ENCODE measurements at places on chromosomes 12 and 14.

DNA sequence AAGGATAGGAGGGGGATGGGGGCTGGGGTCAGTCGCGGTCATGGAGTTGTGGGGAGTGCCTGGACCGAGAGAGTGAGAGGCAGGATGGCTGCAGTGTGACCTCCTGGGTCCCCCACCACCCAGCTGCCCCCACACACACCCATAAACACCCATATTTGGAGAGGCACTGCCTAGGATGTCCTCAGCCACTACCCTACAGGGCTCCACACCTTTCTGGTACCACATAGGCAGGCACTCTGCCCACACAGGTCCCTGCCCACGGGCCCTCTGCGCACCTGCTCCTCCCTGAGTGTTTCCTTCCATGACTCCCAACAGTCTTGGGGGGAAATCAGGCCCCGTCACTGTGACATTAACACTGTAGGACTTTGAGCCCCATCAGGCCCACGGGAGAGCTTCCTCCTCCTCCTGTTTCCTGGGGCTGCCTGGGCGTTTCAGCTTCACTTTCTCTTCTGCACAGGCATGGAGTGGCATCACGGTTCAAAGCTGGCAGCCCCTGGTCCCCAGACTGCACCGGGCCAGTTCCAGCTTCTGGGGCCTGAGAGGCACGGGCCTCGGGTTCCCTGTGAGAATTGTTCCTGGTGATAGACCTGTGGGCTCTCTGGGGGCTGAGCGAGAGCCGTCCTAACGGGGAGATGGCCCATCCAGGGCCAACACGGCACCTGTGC is 207.0 kb upstream of the C14orf180 start:
- DNase-seq = no peak

DNA sequence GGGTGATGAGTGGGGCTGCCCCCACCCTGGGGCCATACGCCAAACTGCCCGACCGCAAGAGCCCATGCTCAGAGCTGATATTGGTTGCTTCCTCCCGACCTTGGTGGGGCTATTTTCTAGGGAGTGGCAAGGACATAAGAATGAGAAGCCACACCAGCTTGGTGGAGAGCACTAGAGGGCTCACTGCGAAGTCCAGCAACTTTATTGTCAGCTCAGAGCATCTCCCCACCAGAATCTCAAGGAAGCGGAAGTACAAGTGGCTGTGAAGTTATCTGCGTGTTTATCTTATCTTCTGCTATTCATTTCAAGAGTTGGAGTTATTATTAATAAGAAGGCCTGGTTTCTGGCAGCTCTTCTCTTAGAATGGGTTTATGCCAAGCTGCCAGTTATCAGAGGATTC is 4.9 kb upstream of the PLXNC1 start:
- DNase-seq = no peak

GRCh38 chr14:100297320-100298300 is 8.6 kb downstream of the SLC25A29 start:
- no peak for DNase-seq

DNA sequence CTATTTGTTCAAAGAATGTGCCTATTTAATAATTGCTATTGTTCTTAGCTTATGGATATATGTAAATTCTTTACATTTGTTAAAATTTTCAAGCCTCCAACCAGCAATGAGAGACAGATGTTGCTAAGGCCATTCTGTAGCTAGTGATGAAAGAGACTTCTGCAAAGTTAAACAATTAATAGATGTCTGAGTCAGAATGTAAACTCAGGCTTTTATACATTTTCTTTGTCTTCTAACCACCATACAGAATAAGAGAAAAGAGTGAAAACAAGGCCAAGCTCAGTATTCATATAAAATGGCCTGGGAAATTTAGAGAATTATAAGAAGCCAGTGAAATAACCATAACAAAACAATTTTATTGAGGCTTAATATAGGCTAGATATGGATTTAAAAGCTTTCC is 1102.3 kb upstream of the SEL1L start:
- no peak for DNase-seq

GRCh38 chr12:20044351-20044750 is 324.0 kb upstream of the PDE3A start:
- DNase-seq = no peak

- DNase-seq = no peak
Measured at GRCh38 chr12:13156277-13156676, 40.2 kb upstream of the EMP1 start.

- peak; percentile 74 for DNase-seq
Measured at GRCh38 chr14:96362071-96362964, 823 bp downstream of the ATG2B start.

DNA sequence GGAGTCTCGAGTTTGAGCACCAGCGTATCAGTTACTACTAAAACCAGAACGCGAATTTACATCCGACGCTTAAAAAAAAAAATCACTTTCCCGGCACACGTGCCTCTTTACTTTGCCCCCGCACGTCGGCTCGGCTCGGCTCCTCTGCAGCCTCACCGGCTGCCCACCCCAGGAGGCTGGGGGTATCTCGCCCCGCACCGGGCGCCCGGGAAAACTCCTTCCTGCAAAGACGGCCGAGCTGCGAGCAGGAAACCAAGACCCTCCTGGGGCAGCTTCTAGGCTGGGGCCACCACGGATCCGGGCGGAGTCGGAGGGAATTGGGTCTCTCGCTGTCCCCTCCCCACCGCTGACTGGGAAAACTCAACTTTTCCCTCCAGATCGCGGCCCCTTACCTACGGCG is 610 bp downstream of the VSIG10 start:
- DNase-seq = no peak

- DNase-seq = no peak
Measured at GRCh38 chr12:11678781-11679180, 29.3 kb downstream of the ETV6 start.

DNA sequence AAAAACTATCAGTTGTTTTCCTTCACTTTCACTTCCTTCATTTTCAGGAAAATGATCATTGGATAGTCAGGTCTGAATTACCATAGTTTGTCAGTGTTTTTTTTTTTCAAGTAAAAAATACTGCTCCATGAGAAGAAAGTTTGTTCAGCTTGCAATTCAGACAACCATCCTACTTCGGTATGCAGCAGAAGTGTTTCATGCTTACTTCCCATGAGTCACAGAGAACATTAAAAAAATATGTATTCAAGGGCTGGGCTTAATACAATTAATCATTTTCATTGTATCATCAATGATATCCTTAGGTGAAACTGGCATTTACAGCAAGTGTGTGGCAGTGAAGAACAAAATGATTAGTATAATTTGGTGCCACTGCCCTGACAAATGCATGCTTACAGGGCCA is 21.6 kb downstream of the PYM1 start:
- no peak for DNase-seq

DNA sequence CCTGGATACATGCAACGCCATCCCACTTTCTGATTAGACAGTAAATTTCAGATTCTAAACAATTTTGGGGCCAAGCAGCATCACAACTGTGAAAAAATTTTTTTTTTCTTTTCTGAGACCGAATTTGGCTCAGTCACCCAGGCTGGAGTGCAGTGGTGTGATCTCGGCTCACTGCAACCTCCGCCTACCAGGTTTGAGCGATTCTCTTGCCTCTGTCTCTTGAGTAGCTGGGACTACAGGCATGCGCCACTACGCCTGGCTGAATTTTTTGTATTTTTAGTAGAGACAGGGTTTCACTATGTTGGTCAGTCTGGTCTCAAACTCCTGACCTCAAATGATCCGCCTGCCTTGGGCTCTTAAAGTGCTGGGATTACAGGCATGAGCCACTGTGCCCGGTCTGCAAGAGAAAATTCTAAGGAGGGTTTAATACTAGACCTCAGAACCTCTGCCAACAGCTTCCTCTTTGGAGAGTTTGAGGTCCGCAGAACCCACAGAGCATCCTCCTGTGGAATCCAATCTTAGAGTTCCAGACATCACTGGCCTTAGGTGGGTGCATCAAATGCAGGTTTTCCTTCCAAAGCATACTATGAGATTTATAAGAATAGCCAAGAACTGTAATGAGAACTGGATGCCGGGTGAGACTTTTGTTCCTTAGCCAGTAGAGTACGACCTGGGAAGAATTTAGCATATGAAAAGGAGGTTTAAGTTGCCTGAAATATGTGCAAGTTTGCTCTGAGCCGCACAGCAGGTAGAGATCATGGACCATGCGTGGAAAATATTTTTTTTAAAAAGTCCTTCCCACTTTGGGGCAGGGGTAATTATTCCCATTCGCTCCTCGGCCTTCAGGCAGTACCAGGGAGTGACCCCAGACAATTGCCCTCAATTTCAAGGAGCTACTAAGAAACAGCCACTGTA is 7.8 kb upstream of the PHC1 start:
- no peak for DNase-seq

DNA sequence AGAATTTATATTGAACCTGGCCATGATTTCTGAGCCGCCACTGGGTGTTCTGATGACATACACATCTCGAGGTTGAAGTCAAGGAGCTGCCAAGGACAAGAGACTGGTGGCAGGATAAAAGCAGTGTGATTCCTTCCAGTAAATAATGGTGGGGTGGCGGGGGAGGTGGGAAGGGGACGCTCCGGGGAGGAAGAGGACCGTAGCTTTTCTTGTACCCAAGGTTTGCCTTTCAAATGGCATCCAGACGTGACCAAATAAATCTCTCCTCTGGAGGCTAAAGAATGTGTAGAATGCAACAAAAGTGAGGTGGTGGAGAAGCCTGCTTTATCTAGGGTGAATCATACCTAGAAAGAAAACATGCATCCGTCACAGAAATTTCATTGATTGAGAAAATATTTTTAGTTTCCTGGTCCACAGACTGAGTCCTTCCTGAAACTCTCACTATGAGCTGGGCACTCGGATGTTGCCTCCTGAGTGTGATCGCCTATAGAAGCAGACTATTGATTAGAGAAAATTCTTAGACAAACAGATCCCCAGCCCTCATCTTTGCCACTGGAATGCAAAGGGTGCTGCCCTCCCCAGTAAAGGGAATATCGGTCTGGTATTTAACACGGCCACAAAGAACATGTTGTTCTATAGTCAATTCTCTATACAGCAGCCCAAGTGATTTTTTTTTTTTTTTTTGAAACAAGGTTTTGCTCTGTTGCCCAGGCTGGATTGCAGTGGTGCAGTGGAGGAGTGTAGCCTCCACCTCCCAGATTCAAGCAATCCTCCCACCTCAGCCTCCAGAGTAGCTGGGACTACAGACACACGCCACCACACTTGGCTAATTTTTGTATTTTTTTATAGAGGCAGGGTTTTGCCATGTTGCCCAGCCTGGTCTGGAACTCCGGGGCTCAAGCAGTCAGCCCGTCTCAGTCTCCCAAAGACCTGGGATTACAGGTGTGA is 112.1 kb downstream of the DPF3 start:
- no peak for DNase-seq

GRCh38 chr14:88831284-88831683 is 6.8 kb downstream of the TTC8 start:
- no peak for DNase-seq

Data from central memory CD4-positive, alpha-beta T cell (primary cell).